ENCODE measurements at places on chromosomes 1 and 21. TPM values are rescaled to one million over a fixed set of nuclear protein-coding genes. Genes with fewer than 3 reads are reported as not detected.

- no peaks in the 10 kb centered on the region for H3K36me3 ChIP-seq
- DNase-seq: peak; percentile 53
- peak overlapping the region; percentile 4 for H3K4me3 ChIP-seq
Measured at GRCh38 chr1:12478612-12478985, 139.4 kb downstream of the DHRS3 start.

GRCh38 chr1:156368889-156369684 lies at the start of gene RHBG:
Gene RHBG (plus strand): TSS chr1:156369211. CDS start chr1:156369250, 39 bp downstream.
- peaks cover 8% of the 10 kb centered on the region for H3K27me3 ChIP-seq
- H3K27ac ChIP-seq: no peak within 1 kb of the TSS
- no peak for DNase-seq
- H3K4me3 ChIP-seq: no peak within 1 kb of the TSS
- H3K36me3 ChIP-seq: no peaks in the 10 kb centered on the region

Gene TMEM79
- 5.6 TPM for polyA plus RNA-seq

DNA sequence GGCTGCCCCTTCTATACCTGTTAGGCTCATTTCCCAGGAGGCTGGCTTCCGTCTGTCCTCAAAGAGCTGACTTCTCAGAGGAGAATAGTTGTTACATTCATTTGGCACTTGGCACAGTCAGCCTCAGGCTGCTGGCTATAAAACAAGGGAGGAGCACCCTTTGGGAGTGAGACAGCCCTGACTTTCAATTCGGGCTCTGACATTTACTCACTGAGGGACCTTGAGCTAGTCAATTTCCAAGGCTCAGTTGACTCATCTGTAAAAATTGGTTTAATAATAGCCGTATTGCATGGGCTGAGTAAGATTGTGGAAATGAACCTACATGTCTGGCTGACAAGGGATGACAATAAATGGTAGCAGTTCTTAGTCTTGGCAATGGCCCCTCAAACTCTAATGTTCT lies 13.7 kb downstream of the ALX3 start:
- peaks cover 48% of the 10 kb centered on the region for H3K36me3 ChIP-seq
- DNase-seq: no peak
- no peaks in the 10 kb centered on the region for H3K4me1 ChIP-seq
- H3K27ac ChIP-seq: no peak overlapping the region
- no peaks in the 10 kb centered on the region for H3K27me3 ChIP-seq

Gene TRIM45
- 0.06 TPM for polyA plus RNA-seq

Gene AMY1B
- not detected for polyA plus RNA-seq

Gene RGS4
- polyA plus RNA-seq: not detected

Gene HEATR1
- 14.2 TPM for polyA plus RNA-seq

- H3K4me3 ChIP-seq: no peak overlapping the region
- no peak overlapping the region for H3K27ac ChIP-seq
- no peak for DNase-seq
- no peaks in the 10 kb centered on the region for H3K27me3 ChIP-seq
- no peaks in the 10 kb centered on the region for H3K36me3 ChIP-seq
Measured at GRCh38 chr1:28145728-28146127, 30.8 kb downstream of the PTAFR start.

Gene IFI44
- 29.8 TPM for polyA plus RNA-seq

- H3K27me3 ChIP-seq: peaks cover 22% of the 10 kb centered on the region
- no peaks in the 10 kb centered on the region for H3K36me3 ChIP-seq
- no peak for DNase-seq
- H3K4me3 ChIP-seq: no peak overlapping the region
- peaks cover 8% of the 10 kb centered on the region for H3K4me1 ChIP-seq
Measured at GRCh38 chr1:32703479-32704291, 1.1 kb upstream of the SYNC start.

DNA sequence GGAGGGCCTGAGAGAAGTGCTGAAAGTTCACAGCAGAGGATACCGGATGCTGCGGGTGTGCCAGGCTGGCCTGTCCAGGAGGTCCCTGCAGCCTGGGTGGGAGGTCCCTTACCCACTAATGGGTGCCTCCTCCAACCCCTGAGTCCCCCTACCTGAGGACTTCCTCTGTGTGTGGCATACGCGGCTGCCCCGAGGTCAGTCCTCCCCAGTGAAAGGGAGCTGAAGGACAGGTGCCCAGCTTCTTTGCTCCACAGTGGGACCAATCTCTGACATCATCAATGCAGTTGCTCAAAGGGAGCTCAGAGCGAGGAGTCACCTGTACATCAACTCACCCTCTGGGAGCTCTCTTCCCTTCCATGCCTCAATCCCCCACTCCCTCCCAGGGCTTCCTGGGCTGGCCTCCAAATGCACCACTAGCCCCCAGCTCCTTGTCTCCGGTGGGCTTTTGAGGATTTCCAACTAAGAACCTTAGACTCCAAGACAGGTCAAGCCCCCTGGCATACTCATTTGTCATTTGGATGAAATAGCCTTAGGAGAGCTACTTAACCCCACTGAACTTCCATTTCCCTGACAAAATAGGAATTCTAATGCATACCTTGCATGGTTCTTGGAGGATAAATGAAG lies 53.9 kb downstream of the PDE9A start:
- DNase-seq: no peak
- no peaks in the 10 kb centered on the region for H3K27me3 ChIP-seq
- no peaks in the 10 kb centered on the region for H3K36me3 ChIP-seq
- H3K4me3 ChIP-seq: no peak overlapping the region

Gene PLEKHN1
- polyA plus RNA-seq: 0.49 TPM

- no peaks in the 10 kb centered on the region for H3K36me3 ChIP-seq
- no peak overlapping the region for H3K4me3 ChIP-seq
- no peaks in the 10 kb centered on the region for H3K4me1 ChIP-seq
- no peak for DNase-seq
- H3K27ac ChIP-seq: no peak overlapping the region
- H3K27me3 ChIP-seq: no peaks in the 10 kb centered on the region
Measured at GRCh38 chr1:6385488-6386191, 7.9 kb downstream of the ACOT7 start.

Gene SH2D5
- polyA plus RNA-seq: not detected

DNA sequence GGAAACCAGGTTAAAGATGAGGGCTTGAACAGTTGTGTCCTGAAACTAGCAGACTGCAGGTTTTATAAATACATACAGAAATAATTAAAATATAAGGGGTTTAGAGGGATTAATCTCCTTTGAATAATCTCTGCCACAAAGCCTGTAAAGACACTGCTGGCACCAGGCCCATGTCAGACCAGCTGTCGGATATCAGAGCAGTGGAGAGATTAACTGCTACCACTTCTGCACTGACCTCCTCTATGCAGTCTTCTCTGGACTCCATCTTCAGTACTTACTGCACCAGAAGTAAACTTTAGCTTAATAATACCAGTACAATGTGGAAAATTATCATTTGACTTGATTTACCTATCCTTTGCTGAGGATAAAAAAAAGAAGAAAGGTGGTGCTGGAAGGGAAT lies 128.6 kb downstream of the LHX4 start:
- no peak for DNase-seq
- no peaks in the 10 kb centered on the region for H3K27me3 ChIP-seq
- H3K4me1 ChIP-seq: no peaks in the 10 kb centered on the region
- no peaks in the 10 kb centered on the region for H3K36me3 ChIP-seq
- H3K4me3 ChIP-seq: no peak overlapping the region
- H3K27ac ChIP-seq: no peak overlapping the region

GRCh38 chr21:34022627-34023335 lies 50.6 kb upstream of the MRPS6 start:
- no peaks in the 10 kb centered on the region for H3K36me3 ChIP-seq
- H3K4me3 ChIP-seq: no peak overlapping the region
- peak; percentile 3 for DNase-seq
- peaks cover 32% of the 10 kb centered on the region for H3K4me1 ChIP-seq

Gene CD247
- 395 TPM for polyA plus RNA-seq

GRCh38 chr1:180309338-180309737 lies 79.3 kb downstream of the LHX4 start:
- no peaks in the 10 kb centered on the region for H3K4me1 ChIP-seq
- H3K36me3 ChIP-seq: no peaks in the 10 kb centered on the region
- no peaks in the 10 kb centered on the region for H3K27me3 ChIP-seq
- H3K4me3 ChIP-seq: no peak overlapping the region
- DNase-seq: no peak
- no peak overlapping the region for H3K27ac ChIP-seq

DNA sequence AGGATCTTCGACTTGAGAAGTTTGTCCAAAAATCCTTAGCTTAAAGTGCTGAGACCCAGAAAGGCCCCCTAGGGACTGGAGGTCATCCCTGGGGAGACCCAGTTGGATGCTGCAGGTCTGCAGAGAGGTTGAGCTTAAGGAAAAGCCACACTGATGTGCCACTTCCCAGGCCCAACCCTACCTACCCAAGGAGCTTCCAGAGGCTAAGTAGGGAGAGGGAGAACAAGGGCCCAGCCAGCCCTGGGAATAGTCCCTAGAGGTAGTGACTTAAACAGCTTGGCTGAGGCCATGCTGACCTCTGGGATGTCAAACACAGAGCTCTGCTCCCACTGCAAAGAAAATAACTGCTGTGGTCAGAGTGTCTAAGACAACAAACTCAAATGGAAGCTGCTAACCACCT lies 693.7 kb downstream of the MATN1 start:
- H3K36me3 ChIP-seq: no peaks in the 10 kb centered on the region
- H3K27me3 ChIP-seq: no peaks in the 10 kb centered on the region
- no peak overlapping the region for H3K4me3 ChIP-seq
- no peak overlapping the region for H3K27ac ChIP-seq
- no peaks in the 10 kb centered on the region for H3K4me1 ChIP-seq
- DNase-seq: no peak

Gene SLFNL1
- 0.44 TPM for polyA plus RNA-seq

DNA sequence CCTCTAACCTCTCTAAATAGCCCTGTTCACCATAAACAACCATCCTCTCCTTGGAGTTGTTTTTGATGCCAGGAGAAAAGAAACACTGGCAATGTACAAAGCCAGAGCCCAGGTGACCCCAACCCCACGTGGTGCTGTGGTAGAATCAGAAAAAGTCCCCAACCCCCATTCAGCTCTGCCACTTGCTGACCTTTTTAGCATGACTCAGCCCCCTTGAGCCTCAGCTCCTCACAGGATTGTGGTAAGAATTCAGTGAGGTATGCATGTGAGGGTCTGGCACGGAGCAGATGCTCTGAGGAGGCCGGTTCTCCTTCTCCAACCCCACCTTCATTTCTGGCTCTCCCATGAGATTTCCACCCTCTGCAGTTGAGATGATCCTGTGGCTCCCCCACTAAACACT lies 11.1 kb upstream of the CHI3L1 start:
- H3K4me1 ChIP-seq: no peaks in the 10 kb centered on the region
- DNase-seq: no peak
- no peaks in the 10 kb centered on the region for H3K27me3 ChIP-seq
- H3K27ac ChIP-seq: no peak overlapping the region

GRCh38 chr1:21885236-21886037 lies 51.7 kb downstream of the HSPG2 start:
- H3K4me1 ChIP-seq: no peaks in the 10 kb centered on the region
- no peak for DNase-seq
- H3K4me3 ChIP-seq: no peak overlapping the region
- H3K36me3 ChIP-seq: no peaks in the 10 kb centered on the region
- no peaks in the 10 kb centered on the region for H3K27me3 ChIP-seq
- no peak overlapping the region for H3K27ac ChIP-seq

DNA sequence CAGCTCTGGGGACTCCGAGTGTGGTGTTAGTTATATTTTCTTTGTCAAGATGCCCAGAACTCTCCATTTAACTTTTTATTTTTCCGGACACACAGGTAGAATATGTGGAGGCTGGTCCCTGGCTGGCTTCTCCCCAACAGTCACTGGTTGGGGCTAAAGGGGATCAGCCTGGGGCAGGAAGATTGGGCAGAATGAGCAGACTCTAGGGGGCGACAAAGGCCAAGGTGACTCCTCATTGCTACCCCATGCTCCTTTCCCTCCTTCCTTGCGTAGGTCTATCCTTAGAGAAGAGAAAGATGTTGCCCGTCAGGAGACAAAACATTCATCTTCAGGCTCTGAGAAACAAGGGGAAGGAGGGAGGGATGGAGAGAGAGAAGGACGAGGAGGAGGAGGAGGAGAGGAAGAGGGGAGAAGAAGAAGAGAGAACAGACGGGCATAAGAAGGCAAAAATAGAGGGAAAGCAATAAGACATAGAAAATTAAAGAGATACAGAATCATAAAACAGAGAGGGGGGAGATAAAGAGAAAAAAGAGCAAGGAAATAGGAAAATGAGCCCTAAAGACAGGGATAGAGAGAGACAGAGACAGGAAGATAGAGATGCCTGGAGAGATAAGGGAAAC lies 89.9 kb downstream of the FOXD2 start:
- no peaks in the 10 kb centered on the region for H3K36me3 ChIP-seq
- no peak for DNase-seq
- H3K4me3 ChIP-seq: no peak overlapping the region
- no peak overlapping the region for H3K27ac ChIP-seq
- H3K27me3 ChIP-seq: no peaks in the 10 kb centered on the region
- no peaks in the 10 kb centered on the region for H3K4me1 ChIP-seq

- H3K27ac ChIP-seq: no peak overlapping the region
- H3K4me3 ChIP-seq: no peak overlapping the region
- DNase-seq: no peak
Measured at GRCh38 chr1:45968941-45969666, 163.3 kb downstream of the PIK3R3 start.

Gene LGR6
- polyA plus RNA-seq: 3.1 TPM

DNA sequence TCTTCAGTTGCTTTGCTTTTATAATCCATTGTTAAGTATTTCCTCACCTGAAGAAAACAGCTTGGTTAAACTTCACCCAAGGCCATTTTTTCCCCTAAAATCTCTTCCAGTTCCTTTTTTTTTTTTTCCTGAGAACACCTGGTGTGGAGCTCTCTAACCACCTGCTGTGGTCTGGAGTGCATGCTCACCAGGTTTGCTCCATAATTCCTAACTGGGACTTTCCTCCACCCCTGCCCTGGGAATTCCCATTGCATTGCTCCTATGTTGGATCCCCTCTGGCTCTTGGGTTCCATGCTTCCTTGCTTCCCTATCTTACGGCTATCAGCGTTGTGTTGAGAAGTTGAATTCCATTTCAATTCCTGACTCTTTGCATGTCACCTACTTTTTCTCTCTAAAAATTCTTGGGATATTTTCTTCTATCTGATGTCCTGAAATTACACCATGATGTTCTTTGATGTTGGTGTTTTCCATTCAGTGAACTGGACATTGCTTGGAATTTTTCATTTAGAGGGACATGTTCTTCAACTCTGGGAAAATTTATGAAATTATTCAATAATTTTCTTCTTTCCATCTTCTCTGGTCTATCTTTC lies 19.6 kb upstream of the DYRK1A start:
- H3K27ac ChIP-seq: no peak overlapping the region
- H3K36me3 ChIP-seq: no peaks in the 10 kb centered on the region
- no peaks in the 10 kb centered on the region for H3K27me3 ChIP-seq
- no peak for DNase-seq

Gene FMN2
- not detected for polyA plus RNA-seq

- H3K4me3 ChIP-seq: no peak overlapping the region
- peaks cover 62% of the 10 kb centered on the region for H3K4me1 ChIP-seq
- DNase-seq: no peak
- H3K27me3 ChIP-seq: no peaks in the 10 kb centered on the region
Measured at GRCh38 chr1:89600451-89601224, 32.3 kb upstream of the LRRC8C start.

DNA sequence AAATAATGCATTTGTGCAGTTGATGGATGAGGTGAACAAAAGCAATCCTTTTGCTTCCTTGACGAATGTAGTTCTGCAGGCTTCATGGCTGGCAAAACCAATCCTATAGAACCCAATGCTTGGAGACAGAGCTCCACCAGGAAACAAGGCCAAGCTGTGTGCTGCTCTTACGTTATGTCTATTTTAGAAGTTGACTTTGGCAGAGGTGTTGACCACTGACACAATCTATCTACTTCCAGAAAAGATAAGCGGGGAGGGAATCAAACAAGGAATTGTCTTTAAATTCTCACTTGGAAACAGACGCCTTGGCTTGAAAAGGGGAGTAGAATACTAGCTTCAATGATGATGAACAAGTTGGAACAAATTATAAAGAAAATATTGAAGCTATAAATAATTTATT lies 211.2 kb downstream of the SETD4 start:
- H3K27me3 ChIP-seq: no peaks in the 10 kb centered on the region
- H3K36me3 ChIP-seq: no peaks in the 10 kb centered on the region
- DNase-seq: no peak
- H3K4me1 ChIP-seq: no peaks in the 10 kb centered on the region
- no peak overlapping the region for H3K4me3 ChIP-seq

Gene TRIM46
- polyA plus RNA-seq: 0.99 TPM
